Activated CD8-positive, alpha-beta memory T cell treated with anti-CD3 and anti-CD28 coated beads for 4 hours (primary cell): ENCODE measurements at places on chromosomes 4 and X.

DNA sequence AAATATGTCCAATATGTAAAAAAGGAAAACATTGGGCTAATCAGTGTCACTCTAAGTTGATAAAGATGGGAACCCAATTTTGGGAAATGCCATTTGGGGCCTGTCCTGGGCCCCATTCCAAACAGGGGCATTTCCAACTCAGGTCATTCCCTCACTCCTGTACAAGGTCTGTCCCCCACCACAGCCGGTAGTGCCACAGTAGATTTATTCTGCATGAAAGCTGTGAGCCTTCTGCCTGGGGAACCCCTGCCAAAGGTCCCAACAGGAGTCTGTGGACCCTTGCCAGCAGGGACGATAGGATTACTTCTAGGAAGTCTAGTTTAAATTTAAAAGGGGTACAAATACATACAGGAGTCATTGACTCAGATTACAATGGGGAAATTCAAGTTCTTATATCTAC is 317.6 kb upstream of the GNPDA2 start:
- no peak for DNase-seq

- no peak for DNase-seq
Observed at GRCh38 chr4:28436191-28437080, 1575.8 kb downstream of the STIM2 start.

DNA sequence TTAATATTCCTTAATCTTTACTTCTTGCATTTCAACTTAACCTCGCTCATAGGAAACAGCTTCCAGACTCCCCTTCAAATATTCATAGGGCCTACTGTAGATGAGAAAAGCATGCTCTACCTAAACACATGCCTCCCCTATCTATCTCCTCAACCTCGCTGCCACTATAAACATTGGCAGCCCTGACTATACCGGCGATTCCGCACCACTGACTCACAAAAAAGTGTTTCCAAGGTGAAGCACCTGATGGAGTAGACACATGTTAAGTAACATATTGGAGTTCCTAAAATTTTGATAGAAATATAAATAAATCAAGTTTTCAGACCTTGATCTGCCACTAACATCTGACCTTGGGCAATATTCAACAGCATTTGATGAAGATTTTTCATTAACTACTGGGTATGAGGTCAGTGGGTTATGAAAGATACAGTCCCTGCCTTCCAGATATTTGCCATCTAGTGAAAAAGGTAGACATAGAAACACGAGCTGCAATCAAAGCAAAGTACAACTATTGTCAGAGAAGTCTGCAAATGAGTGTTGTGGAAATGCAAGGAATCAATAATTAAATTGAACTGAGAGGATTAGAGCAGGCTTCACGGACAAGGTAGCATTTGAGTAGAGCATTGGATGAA is 184.2 kb downstream of the MAML3 start:
- DNase-seq, result no peak

GRCh38 chrX:6021316-6022091 is 207.2 kb downstream of the NLGN4X start:
- no peak for DNase-seq

- no peak for DNase-seq
Observed at GRCh38 chrX:42219231-42219630, 295.9 kb upstream of the CASK start.

GRCh38 chrX:133958997-133959688 is 26.3 kb downstream of the GPC3 start:
- no peak for DNase-seq

DNA sequence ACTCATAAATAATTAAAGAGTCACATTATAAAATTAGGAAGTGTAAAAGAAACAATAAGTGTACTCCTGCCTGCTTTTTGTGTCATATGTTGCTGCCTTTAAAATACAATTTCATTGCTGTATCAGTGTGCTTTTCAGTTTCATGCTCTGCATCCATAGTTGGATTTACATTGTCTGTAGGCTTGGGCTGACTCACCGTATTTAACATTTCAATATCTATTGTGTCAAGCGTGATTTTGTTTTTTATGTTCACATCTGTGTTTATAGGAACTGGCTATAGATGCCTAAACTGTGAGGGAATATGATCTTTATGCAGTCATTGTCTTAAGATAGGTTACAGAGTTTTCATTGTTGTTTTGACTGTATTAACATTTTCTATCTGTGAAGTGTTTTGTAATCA is 18.1 kb downstream of the CCSER1 start:
- no peak for DNase-seq

DNA sequence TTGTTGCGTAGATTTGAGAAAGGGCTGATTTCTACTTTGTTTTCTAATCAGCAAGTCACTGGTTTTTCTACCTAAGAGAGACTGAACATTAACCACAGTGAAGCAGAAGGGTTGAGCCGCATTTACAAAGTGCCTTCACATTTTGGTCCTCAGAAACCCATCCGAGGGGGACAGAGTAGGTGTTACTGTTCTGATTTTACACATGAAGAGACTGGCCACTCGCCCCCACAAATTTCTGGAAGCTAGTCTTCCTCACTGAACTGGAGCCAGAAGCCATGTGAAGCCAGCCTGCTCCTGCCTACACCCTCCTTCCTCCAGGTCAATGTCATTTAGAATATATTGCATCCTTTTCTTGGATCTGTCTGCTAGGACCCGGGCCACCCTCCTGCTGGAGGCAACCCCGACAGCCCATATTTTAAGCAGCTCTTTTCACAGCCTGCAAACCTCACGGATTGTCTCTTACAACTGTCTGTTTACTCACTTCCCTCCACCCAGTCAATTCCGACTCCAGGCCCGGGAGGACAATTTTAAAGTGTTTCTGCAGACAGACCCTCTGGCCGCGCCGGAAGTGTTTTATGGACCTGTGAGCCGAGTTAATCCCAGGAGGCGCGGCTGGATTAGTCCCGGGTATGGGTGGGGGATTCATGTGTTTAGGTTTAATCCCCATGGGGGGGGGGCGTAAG is 73.2 kb upstream of the BCOR start:
- no peak for DNase-seq

GRCh38 chr4:30860978-30861377 is 140.8 kb downstream of the PCDH7 start:
- DNase-seq, result no peak

DNA sequence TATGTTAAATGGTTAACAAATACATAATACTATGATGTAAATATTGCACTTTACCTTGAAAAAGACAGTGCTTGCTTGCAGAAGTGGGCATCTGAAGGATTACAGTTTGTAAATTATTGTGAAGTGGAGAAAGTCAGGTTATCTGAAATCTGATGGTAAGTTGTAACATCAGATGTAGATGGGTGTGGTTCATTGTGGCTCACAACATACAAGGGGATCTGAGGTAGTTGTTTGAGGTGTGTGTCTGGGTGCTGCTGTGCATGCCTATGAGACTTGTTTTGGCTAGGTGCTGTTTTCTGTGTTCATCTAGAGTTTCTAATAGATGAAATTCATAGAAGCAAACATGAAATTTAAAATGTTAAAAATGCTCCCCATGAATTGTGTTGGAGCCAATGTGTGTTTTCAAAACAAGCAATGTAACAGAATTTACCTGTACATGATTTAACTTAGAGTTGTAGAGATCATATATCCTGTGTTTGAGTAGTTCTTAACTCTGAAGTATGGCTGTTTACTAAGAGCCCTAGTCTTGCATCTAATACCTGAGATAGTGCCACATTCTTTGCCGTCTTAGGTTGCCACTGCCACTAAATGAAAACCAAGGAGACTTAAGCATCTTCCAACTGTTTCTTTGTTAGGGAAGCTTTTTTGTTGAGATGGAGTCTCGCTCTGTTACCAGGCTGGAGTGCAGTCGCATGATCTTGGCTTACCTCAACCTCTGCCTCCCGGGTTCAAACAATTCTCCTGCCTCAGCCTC is 11.9 kb upstream of the NDUFC1 start:
- DNase-seq, result no peak

DNA sequence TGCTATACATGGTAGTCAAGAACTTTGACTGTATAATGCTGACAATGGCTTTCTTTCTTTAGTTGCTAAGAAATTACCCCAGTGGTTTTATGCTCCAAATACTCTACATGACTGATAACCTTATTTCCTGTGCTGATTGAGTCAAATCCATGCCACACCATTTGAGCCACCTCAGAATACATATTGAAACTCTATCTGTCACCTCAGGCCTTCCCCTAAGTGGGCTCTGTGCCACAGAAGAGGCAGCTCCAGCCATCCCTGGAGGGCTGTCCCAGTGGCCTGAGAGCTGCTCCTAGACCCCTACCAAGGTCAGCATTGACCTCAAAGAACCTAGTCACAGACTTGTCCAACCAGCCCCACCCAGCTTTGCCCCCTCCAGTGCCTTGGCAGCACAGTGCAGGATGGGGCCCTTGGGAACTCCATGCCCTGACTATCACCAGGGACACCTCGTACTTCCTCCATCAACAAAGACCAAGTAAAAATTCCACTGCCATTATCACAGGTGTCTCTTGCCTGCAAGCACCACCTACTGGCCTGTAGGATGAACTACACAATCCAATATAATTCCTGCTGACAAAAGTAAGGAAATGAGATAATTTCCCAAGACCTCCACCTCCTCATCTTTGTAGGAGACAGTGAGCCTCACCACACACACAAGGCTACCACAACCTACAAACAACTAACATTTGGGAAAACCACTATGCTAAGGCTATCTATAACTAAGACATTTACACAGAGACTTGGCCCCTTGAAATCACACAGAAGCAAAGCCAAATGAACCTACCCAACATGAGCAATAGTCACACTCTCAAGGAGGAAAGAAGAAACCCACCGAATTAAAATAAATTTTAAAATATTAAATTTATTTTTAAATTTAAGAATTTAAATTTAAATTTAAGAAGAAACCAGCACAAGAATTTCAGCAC is 239.9 kb downstream of the NKX6-1 start:
- DNase-seq, result no peak

GRCh38 chrX:54358424-54359211 is 772 bp upstream of the WNK3 start:
- DNase-seq, result no peak

DNA sequence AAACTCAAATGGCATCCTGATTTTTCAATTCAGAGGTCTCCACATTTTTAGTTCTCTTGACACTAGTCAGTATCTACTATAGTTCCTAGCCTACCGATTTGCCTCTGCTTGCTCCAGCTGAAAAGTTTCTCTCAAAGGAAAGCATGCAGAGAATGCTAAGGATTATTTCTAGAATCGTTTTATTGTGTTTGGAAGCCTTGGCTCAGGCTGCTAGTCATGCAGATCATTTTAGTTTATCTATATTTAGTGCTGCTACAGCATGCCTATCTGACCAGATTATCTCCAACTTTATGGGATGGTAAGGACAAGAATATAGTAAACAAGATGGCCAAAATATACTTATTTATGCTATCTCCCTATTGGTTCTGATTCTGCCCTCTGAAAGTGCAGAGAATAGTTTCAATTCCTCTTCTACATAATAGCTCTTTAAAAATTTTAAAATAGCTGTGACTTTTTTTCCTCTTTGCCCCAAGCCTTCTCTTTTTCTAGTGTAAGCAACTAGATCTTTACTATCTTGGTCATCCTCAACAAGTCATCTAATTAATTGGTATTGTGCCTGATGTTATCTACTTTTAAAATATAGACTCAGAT is 15.7 kb upstream of the DRP2 start:
- no peak for DNase-seq

- DNase-seq, result no peak
Observed at GRCh38 chr4:136124251-136124745, 1408.0 kb downstream of the PCDH18 start.

- no peak for DNase-seq
Observed at GRCh38 chrX:14354521-14354920, 174.8 kb upstream of the GLRA2 start.

DNA sequence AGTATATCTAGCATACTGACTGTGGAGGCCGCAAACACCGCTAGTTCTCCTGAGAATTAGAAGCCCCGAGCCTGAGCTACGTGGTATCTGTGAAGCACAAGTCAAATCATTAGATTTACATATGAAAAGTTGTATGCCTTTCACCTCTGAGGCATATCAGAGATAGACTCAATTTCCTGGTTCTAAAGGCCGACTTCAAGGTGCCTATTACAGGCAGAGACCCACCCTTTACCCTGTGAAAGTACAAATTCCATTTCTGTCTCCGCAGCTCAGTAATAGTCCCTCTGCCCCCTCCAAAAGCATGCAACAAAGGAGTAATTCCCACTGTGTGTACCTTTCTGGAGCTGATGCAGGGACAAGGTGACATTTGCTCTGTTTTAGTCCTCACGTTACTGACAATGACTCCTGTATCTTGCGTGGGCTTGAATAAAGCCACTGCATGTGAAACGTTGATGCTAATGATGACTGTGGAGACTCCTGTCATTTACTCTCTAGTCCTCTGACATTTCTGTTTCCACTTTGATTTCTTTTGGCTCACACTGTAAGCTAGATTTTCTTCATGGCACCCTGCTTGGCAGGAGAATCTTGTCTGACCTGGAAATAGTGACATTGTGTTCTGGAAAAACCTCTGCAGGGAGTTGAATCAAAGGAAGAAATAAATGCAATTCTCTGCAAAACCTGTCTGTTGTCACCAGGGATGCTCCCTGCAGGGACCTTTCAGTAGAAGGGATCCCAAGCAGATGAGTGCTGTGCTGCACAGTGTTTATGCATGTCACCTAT is 273.2 kb upstream of the EMCN start:
- no peak for DNase-seq

DNA sequence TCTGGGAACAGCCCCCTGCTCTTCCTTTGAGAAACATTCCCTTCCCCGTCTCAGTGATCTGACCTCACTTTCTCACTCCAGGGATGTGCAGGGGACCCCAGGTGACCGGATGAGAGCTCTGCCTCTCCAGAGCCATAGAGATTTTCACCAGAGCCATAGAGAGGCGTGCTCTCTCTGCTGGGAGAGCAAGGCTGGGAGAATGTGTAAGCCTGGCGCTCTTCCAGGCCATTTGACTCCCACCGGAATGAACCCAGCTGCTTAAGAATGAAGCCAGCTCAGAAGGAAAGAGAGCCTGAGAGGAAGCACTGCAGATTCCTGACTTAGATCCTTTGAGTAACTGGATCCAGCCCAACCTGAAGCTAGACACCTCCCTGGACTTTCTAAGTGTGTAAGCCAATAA is 106.4 kb downstream of the DHX15 start:
- DNase-seq, result no peak

DNA sequence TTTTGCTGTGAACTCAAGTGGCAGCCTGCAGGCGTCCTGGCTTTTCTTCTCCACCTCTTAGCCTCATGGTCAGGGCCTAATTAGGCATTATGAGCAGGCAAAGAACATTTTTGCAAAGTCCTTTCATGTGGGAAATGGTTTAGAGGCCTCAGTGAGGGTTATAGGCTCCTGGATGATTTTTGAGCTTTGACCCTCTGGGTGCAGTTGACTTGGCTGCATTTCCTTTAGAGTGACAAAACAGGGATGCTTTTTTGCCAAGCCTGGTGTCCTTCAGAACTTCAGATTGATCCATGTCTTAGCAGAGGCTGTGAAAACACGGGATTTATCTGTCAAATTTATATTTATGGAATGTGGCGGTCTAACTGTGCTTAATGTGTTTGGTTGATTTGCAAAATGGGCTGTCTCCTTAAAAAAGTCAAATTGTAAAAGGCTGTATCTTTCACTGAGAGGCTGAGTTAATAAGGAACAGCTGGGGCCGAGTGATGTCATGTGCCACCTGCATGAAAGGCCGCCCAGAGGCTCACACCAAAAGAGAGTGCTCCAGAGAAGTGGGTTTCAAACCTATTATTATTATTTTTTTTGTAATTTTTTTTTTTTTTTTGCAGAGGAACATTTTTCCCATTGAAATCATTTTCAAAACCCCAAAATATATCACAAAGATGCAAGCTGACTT is 192.2 kb upstream of the ARX start:
- DNase-seq, result no peak
